Astrocyte of the hippocampus (primary cell): ENCODE measurements at places on chromosomes 5 and 9.

- DNase-seq: peak; percentile 77
Measured at GRCh38 chr9:93127395-93127911, 6.6 kb downstream of the NINJ1 start.

GRCh38 chr9:96449523-96449844, 485 bp upstream of the HABP4 start:
- DNase-seq: no peak

- DNase-seq: peak; percentile 70
Measured at GRCh38 chr5:122101636-122102285, 23.7 kb upstream of the LOX start.

DNA sequence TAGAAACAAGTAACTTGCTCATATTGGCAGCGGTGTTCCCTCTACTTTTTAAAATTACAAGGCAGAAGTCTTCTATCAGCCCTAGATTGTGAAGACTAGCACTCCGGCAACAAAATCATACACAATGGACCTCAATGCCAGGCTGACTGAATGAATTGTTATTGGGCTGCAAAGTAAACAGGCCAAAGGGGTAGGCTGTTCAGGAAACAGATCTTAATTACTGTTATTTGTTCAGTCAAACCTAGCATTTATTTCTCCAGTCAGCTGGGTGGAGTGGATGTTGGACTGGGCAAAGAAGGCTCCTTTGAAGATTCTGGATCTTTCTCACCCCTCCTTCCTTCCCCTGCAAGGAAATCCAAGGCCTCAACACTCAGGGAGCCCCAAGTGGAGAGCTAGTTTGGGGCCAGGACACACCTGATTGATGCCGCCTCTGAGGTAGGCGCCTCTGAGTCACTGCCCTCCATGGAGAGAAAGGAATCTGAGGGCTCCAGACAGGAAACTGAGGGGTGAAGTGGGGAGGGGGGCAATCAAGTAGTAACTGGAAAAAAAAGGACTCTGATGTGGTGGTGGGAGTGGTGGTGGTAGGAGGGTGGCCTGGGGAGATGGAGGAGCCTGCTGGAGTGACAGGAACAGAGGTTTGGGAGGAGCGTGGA, 35.5 kb downstream of the SERINC5 start:
- DNase-seq: no peak

DNA sequence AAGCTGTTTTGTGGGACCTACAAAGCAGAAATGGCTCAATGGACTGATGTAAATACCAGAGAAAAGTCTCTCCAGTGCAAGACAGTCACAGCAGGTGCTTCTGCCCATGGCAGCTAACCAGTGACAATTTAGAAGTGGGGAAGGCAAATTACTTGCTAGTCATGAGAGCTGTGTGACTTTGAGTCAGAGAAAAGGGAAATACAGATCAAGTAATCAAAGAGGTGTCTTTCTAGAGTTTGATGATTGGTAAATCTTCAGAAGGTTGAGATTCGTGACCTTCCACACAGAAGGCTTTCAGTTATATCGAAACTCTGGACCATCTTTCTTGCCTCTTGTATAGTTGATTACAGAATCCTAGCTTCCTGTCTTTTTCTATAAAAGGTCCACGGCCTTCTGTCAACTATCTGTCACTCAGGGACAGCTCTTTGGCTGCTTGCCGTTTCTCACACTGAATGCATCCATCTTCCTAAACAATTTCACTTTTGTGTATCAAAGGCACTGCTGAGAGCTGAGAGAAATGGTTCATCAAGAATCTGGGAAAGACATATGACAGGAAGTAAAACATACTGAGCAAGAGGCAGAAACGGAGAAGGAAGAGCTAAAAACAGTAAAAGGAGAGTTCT, 993.9 kb upstream of the ACO1 start:
- DNase-seq: no peak

DNA sequence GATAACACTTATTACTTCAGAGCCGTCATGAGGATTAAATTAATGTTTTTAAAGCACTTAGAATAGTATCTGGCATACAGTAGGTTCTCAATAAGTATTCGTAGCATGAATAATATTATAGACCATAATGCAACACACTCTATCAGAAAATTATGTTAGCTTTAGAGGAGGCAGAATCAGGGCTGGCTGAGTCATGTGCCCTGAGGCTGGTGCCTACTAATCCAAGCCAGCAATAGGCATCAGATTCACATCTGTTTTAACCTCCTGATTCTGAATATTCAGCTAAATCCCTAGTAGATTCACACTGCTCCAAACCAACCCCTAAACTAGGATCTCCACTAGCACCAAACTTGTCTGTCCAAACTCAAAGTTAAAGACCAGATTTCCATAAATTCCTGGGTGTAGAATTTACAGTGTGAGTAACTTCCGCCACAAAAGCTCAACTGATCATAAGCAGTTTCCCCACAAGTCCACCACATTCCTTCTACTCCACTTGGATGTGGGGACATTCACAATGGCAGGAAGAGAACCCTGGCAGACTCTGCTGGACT, 170.0 kb upstream of the DAPK1 start:
- peak; percentile 22 for DNase-seq

GRCh38 chr5:68067291-68067690, 148.3 kb upstream of the PIK3R1 start:
- no peak for DNase-seq

GRCh38 chr9:26077860-26078259, 399.6 kb upstream of the TUSC1 start:
- no peak for DNase-seq

- no peak for DNase-seq
Measured at GRCh38 chr9:99592834-99593574, 228.7 kb upstream of the NR4A3 start.

GRCh38 chr5:139605887-139606286, 42.3 kb upstream of the CXXC5 start:
- no peak for DNase-seq

DNA sequence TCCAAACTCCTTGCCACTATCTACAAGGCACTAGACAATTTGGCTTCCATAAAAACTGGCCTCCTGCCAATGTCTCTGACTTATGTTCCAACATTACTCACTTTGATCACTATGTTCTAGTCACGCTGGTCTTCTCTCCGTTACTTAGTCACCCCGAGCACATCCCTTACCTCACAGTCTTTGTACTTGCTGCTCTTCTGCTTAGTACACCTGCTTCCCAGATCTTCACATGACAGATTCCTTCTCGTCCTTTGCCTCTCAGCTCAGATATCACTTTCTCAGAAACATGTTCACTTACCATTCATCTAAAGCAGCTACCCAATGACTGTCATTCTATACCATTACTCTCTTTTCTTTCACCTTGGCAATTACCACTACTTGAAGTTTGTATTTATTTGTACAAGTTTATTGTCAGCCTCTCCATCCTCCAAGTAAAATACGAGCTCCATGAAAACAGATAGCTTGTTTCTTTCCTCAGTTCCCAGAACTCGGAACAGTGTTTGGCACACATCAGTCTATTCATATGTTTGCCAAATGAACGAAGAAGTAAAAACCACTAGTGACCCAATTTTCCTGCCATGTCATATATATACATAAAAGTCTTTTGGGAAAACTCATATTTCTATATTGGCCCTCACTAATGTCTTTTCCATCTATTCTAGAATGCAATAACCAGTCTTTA, 5.9 kb upstream of the SLC22A5 start:
- peak; percentile 81 for DNase-seq

- peak; percentile 99 for DNase-seq
Measured at GRCh38 chr9:134434894-134435506, 108.7 kb downstream of the RXRA start.

- no peak for DNase-seq
Measured at GRCh38 chr5:147055089-147055826, 176.7 kb upstream of the PPP2R2B start.

DNA sequence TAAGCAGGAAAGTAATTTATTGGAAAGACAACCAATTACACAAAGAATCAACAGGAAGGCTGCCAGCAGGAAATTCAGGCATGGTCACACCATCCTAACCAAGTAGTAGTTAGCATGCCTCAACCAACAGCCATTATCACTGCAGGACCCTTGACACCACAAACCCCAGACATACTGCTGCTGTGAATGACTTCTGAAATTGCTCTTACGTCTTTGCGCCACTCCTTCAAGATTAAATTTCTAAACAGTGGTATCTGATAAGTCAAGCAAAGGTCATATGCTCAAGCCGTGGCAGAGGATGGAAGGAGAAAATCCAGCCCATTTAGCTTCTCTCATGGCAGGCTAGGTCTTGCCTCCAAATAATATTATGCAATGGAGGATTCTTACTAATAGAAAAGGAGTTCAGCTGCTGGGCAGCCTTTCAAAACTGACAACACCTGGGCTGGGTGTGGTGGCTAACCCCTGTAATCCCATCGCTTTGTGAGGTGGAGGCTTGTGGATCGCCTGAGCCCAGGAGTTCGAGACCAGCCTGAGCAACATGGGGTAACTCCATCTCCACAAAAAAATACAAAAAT, 5.0 kb upstream of the PTGER4 start:
- no peak for DNase-seq

- peak; percentile 38 for DNase-seq
Measured at GRCh38 chr5:61941637-61942036, 364.4 kb upstream of the KIF2A start.

DNA sequence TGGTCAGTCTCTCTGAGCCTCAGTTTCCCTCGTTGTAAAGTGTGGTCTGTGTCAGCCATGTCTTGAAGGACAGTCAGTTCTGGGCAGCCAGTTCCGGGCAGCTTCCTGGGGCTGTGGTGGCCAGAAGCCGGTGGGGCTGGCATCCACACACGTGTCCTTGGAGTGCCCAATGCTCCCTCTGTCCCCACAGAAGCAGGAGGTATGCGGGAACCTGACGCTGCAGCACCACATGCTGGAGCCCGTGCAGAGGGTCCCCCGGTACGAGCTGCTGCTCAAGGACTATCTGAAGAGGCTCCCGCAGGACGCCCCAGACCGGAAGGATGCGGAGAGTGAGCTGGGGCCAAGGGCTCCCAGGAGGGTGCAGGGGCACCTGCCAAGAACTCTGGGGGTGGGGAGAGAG, 48.4 kb upstream of the SUSD3 start:
- no peak for DNase-seq

- peak; percentile 55 for DNase-seq
Measured at GRCh38 chr5:120655828-120656435, 191.8 kb downstream of the PRR16 start.
